ENCODE measurements at places on chromosomes 7 and 10.

DNA sequence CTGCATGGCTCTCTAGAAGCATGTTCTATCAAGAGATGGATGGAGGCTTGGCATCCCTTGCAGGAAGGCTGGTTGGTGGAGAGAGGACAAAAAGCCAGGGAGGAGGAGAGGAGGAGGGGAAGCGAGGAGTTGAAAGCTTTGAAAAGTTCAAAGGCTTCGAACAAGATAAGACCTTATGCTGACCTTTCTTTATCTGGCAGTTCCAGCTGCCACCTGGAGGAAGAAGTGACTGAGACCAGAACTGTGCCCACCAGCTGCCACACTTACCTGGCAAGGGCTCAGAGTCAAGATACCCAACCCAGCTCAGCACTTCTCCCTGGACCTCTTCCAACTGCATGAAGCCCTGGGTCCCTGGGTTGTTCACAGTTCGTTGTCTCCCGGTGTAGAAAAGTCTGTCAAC lies 14.8 kb downstream of the CCL24 start:
- no peak for DNase-seq

DNA sequence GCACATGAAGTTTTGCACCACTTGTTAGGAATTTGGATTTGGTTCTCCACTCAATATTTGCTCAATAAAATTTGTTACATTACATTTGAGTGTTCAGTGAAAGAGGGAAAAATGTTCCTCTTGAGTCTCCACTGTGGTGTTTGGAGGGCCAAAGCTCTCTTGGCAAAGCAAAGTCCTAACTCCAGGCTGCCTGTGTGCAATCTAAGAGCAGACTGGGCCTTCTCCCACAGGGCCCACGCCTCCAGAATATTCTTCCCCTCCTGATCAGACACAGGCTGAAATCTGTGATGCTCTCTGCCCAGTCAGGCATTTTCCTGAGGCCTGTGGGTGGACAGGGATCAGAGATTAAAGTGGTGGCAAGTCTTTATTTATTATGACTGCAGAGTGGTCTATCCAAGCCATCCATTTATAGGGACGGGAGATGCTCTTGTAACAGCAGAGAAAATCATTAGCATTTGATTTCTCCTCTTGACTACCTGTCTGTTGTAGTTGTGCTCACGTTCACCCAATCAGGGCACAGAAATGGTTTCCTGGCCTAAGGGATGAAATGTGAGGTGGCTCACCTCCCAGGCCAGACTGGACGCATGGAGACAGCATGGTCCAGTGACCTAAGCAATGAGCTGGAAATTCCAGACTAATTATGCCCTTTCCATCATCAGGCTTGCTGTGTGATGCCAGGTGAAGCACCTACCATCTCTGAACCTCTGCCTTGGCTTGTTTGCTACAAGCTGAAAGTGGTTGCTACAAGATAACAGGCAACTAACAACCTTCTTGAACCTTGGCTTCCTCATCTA lies 147.1 kb upstream of the NRBF2 start:
- DNase-seq: no peak

- no peak for DNase-seq
These were observed 55.2 kb downstream of the HIPK2 start for GRCh38 chr7:139722604-139723003.

DNA sequence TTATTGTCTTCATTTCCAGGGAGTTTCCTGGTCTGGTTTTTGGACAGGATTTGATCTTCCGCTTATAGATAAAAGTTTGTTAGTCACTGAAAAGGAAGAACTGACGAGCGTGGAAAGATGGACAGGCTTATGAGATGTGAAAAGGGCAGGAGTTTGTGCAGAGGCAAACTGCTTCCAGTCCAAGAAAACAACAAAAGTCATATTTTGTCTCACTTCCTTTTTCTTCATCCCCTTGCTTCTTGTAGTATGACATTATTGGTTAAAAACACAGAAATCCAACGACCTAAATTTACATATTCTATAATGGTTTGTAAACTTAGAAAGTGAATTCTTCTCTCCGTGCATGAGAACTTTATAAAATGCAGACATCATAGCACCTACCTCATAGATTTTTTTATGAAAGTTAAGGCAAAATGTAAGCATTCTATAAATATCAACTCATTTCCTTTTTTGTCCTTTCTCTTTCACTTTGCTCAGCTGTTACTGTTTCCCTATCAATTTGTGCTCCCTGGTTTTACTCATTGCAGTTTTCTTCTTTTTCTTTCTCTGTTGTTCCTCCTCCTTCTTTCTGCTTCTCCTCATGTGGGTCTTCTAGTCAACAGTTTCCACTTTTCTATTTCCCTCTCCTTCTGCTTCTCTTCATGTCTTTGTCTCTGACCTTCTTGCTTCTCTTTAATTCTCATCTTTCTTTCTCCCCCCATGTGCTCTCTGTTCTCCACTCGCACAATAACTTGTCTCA lies 370.2 kb downstream of the ARL4A start:
- no peak for DNase-seq

- DNase-seq: no peak
These were observed 5.4 kb downstream of the VWC2 start for GRCh38 chr7:49778731-49779270.

GRCh38 chr10:3879073-3879472 lies 94.1 kb upstream of the KLF6 start:
- DNase-seq: no peak

Data from NCI-H187 treated with DMSO at 0.1 percent for 48 hours (cell line).